Trophoblast cell (in vitro differentiated cells and primary cell): ENCODE measurements at places on chromosomes 4 and X.

DNA sequence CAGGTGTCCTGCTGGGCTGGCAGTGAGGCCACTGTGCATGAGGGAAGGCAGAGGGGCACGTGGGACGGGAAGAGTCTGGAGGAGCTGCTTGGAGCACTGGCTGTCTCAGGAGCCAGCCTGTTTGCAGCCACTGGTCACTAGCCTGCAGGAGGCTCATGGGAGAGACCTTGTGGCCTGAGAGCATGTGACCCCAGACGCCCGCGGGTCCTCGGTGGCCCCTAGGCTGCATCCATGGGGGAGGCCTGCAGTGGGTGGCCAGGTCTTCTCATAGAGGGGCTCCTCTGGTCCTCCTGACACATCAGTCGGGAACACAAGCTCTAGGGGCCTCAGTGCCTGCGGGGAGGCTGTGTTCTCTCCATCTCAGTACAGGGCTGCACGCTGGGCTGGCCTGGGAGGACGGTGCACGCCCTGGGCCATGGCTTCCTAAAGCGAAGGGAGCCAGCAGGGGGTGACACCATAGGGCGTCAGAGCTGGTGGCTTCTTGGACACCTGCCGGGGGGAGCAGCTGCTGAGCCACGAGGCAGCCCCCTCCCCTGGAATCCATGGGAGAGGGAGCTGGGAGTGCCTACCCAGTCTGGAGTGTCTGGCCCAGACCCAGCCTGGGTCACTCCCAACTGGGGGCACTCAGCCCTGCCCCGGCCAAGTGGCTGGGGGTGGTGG lies 12.3 kb downstream of the NAT8L start:
- no peak for DNase-seq

DNA sequence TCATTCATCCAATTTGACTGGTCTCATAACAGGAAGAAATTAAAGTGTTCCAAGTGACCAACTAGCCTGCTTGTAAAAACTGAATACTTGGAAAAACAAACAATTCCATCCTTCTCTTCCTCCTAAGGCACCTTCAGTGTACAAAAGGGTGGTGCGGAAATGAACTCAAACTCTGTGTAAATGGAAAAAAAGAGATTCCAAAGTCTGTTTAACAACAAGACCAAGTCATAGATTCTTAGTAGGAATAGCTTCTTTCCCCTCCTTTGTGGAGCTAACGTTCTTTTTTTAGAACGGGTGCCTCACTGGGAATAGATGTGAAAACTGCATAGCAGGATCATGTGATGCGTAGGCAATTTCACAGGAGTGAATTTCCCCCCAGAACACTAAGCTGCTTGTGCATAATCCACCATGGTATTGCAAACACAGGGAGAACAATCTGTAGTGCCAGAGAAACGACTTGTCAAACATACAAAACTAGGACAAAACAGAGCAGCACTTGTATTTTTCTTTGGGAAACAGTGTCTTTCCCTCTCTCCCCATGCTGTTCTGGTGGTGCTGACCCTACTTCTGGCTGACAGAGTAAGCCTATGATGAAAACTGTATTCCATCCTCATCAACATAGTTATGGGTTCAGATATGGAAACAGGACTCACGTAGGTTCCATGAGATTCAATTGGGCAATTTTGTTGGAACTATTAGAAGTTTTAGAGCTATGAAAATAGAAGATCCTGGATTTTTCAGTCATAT lies 13.2 kb upstream of the SOD3 start:
- no peak for DNase-seq

- DNase-seq: no peak
Observed at GRCh38 chr4:65589921-65590320, 80.4 kb downstream of the EPHA5 start.

- DNase-seq: no peak
Observed at GRCh38 chr4:105624530-105624929, 72.1 kb downstream of the ARHGEF38 start.

DNA sequence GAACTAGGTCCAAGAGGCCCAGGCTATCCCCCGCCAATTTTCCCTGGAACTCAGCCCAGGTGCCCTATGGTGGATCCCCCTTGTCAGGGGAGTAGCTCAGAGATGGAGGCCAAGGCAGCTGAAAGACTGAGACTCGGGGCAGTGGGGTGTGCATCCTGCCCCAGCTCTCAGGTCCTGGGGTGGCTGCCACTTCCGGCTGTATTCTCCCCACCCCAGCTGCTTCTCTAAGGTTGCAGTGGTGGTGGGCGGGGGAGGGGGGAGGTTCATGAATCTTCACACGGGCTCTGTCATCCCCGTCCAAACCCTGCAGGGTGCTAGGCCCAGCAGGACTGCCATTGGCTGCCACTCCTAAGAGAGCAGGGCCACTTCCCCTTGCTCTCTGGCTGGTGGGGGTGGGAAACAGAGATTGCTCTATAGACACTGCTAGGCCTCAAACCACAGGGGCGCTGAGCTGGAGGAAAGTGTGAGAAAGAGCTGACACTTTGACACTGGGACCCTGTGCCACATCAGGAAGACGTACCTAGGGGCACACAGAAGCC lies 1.5 kb downstream of the SASH3 start:
- no peak for DNase-seq

GRCh38 chr4:100070868-100071267 lies 119.4 kb downstream of the DDIT4L start:
- DNase-seq: no peak

GRCh38 chr4:41408859-41409593 lies 128.9 kb upstream of the LIMCH1 start:
- DNase-seq: no peak

DNA sequence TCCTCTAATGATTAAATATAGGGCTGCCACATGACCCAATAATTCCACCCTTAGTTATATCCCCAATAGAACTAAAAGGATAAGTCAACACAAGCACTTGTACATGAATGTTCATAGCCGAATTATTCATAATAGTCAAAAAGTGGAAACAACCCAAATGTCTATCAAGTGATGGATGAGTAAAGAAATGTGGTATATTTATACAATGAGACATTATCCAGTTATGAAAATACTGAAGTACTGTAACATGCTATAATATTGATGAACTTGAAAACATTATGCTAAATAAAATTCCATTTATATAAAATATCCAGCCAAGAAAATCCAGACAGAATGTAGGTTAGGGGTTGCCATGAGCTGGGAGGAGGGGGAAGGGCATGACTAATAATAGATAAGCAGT lies 436.7 kb upstream of the AADAT start:
- DNase-seq: no peak

DNA sequence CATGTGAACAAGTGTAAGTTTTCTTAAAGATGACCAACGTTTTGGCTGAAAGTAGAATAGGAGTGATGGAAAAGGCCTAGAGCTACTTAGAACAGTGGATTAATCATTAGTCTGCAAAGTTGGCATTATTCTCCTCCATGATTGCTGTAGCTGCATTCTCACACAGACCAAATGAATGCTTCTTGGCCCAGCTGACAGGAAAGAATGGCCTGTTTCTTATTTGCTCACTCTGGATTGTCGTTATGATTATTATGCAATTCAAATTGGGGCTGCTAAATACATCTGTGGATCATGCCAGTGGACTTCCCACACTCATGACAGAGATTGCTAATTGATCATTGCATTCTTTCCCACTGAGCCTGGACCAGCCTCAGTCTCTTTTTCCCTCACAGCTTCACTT lies 285.0 kb downstream of the STIM2 start:
- DNase-seq: no peak

GRCh38 chrX:47648376-47648775 lies 2.0 kb downstream of the ELK1 start:
- DNase-seq: no peak

- no peak for DNase-seq
Observed at GRCh38 chr4:188942606-188943005, 803.4 kb downstream of the TRIML1 start.

DNA sequence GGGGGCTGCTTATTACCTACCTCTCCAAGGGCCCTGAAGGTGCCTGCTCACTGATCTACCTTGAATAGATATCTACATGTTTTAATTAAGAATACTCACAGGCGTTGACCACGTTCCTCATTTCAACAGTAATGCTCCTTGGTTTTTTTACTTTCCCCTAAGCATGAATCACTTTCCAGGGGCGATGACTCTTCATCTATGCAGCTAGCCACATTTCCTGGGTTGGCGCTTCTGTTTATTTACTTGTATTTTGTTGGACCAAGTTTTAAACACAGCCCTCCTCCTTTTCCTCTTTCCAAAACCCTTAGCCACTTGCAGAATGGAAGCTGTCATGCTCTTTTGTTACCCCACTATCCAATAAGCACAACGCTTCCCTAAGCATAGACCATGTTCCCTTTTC lies 50.8 kb downstream of the CBLL2 start:
- DNase-seq: no peak

- DNase-seq: peak; percentile 84
Observed at GRCh38 chr4:182478475-182478874, 235.3 kb downstream of the TENM3 start.

DNA sequence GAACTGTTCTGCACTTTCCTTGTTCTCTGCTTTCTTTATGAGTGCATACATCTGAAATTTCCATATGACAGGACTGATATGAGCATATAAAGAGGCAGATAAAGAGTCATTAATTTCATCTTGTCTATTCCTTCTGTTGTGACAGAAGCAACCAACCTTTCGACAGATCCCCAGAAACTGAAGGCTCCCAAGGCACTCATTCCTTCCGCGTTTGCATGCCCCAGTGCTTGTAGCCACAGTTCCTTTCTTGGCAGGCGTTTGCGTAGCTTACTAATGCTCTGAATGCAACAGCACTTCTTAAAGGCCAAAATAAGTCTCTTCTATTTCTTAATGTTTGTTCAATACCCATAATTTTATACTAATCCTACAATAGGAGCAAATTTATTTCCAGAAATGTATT lies 94.0 kb upstream of the TBL1X start:
- DNase-seq: no peak

DNA sequence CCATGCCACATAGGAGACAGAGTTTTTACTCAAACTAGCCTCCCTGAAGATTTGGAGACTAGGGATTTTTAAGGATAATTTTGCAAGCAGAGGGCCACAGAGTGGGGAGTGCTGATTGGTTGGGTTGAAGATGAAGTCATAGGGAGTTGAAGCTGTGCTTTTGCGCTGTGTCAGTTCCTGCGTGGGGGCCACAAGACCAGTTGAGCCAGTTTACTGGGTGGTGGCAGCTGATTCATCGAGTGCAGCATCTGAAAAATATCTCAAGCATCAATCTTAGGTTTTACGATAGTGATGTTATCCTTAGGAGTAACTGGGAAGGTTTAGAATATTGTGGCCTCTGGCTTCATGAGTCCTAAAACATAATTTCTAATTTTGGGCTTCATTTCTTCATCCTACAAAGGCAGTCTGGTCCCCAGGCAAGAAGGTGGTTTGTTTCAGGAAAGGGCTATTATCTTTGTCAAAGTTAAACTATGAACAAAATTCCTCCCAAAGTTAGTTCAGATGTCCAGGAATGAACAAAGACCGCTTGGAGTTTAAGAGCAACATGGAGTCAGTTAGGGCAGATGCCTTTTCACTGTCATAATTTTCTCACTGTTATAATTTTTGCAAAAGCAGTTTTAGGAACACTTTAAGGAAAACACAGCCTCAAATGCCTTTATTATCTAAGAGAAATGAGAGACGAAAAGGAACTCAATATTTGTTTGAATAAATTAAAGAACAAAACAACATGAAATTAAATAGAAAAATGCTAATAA lies 960.8 kb upstream of the PRKX start:
- DNase-seq: peak; percentile 61

- no peak for DNase-seq
Observed at GRCh38 chr4:94757192-94758140, at the start of gene BMPR1B. Gene BMPR1B, plus strand, starts transcription at chr4:94757955. Its CDS starts 346,470 bp downstream, at chr4:95104425.

DNA sequence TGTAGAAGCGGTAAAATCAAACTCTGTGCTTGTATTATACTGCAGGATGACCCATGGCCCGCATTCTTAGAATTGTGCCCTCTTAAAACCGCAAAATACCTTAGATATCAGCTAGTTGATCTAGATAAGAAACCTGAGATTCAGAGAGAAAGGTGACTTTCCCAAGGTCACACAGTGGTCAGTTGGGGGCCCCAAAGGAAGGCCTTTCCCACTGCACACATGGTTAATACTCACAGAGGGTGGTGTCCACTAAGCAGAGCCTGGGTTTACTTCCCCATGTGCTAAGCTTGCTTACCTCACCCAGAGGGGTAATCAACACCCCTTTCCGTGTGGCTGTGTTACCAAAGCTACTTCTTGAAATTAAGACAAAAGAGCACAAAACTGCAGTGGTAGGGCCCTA lies 66.3 kb downstream of the RBM47 start:
- DNase-seq: no peak

- no peak for DNase-seq
Observed at GRCh38 chr4:114146947-114147618, 167.6 kb upstream of the ARSJ start.

DNA sequence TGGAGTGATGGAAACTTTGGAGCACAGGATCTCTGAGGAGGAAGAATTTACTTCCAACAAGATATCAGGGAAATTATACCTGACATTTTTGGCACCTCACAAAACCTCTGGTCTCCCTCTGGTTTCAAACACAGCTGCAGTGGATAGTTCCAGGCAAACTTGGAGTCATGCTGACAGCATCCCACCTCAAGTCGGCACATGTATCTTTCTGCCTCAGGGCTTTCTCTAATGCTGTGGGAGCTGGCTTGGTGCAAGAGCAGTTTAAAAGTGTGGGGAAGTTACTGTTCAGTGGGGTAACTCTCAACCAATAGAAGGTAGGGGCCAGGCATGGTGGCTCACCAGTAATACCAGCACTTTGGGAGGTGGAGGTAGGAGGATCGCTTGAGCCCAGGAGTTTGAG lies 207.1 kb upstream of the NHS start:
- no peak for DNase-seq

DNA sequence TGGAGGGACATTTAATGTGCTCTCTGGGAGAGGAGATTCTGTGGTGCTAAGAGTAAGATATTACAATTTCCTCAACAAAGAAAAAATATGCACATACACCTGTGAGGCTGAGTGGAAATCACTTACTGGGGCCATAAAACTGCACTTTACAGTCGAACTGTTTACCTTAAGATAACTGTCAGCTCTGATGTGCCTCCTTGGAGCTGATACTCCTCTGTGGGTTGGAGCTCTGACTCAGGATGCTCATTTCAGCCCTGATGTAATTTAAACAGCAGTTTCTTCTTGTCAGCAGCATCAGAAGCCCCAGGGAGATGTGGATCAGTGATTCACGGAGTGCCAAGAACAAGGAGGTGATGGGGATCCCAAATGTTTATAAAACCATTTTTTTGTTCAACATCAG lies 241.9 kb upstream of the SFRP2 start:
- DNase-seq: no peak

DNA sequence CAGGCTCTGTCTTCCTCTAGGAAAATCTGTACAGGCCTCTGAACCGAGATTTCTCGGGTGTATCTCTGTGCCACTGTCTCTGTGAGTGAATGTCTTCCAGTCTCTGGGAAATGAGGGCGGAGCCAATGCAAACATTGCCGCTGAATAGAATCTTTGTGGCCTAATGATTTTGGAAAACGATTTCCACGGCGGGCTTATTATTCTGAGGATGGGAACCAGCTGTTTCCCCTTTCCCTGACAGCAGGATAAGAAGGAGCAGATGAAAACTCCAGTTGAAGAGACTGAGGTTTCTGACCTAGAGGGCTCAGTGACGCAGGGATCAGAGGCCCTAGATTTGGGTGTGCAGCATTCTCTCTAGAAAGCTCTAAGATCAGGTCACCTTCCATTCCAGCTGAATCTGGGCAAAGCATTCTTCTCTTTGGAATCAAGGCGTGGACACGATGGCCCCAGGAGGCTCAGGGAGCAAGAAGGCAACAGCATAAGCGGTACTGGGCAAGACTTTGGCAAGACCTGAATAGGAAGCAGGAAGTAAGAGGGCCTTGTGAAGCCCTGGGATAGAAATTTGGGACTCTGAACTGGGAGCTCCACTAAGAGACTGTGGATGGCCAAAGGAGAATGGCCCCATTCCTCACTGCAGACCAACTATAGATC lies 47.3 kb downstream of the PJA1 start:
- DNase-seq: no peak
